GM03348 (cell line): ENCODE measurements at places on chromosomes 5 and 9.

DNA sequence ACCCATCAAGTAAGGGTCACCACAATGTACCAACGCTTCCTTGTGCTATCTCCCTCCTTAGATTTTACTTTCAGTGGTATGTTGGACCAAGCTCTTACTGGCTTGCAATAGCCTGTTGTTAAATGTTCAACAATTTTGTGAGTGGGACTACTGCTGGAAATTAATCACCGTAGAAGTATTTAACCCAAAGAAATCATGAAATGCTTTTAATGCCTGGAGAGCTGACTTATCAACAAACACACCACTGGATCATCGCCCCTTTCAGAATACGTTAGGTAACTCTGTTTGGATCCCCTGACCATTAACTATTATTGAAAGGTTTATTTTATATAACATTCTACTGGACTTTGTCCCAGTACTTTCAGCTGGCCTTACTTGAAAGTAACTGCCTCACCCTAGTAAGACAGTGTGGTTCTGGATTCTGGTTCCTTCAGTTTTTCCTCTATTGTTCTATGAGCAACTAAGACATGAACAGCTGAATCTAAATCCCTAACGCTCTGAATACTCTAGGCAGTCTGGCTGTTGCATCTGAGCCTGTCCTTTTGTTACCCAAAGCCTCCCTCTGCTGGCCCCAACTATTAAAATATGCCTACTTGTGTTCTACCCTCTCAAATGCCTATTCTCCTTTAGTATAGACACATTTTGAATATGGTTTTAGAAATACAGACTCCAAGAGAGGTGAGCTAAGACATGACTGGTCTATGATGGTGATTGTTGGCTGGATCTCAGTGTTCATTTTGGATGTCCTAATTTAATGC lies 1203.4 kb upstream of the DMAC1 start:
- no peak for DNase-seq

DNA sequence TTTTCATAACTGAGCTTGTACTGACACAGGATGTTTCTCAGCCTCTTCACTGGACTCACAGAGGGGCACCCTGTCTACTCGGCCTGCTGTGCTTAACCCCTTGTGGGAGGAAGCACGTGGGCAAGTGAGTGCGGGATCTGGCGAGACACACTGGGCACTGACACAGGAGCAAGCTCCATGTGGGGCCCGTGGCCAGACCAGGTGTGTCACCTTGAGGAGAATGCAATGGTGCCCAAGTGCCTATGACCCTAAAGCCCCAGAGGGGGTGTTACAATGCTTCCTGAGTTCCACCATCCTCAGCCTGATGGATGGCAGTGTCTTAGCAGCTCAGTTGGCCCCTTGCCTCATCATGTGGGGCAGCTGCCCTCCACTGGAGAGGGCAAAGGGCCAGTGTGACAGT lies 128.9 kb downstream of the ALDH1A1 start:
- DNase-seq: no peak

DNA sequence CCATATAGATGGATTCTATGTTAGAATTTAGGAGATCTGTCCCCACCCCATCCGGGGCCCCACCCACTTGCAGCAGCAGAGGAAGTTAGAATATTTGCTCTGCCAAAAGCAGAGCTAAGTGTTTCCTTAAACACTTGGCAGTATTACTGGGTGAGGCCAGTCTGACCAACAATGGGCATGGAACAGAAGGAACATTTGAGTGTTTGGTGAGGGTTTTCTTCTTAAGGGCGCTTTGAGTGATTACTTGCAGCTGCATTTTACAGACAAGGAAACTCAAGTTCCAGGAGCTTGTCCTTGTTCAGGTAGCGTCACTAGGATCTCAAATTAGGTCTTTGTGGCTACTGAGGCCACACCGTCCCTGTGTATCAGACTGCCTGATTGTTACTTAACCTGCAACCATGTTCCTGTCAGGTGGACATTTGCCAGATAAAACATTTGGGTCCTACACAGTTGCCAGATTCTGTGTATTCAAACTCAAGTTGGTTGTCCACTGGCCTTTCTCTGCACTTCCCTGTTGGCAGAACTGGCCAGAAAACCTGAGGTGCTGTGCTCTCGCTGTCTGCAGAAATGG lies 59.3 kb downstream of the SLC46A2 start:
- DNase-seq: peak; percentile 16

DNA sequence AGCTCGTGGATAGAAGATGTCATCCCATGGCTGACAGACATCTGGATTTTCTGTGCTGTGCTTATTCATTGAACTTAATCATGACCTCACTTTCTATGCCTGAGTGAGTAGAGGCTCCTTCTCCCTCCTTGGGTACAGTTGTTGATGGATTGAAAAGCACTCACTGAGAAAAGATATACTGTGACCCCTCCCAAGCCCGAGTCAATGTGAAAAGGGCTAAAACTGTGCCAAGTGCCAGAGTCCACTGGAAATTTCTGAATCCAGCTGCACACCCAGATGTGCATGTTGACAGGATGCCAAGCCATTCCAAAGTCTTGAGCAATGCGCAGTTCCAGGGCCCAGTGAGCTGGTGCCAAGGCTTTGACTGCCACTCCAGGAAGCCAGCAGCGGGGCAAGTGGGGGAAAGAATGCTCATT lies 473.0 kb downstream of the NTRK2 start:
- no peak for DNase-seq

GRCh38 chr5:14174230-14174636 lies 31.1 kb downstream of the TRIO start:
- DNase-seq: no peak

GRCh38 chr5:57119031-57119430 lies 54.8 kb upstream of the GPBP1 start:
- no peak for DNase-seq

GRCh38 chr9:29325894-29326293 lies 1752.6 kb upstream of the C9orf72 start:
- no peak for DNase-seq

GRCh38 chr5:96324708-96325107 lies 108.3 kb downstream of the PCSK1 start:
- DNase-seq: no peak

GRCh38 chr9:36894695-36895310 lies 139.3 kb downstream of the PAX5 start:
- no peak for DNase-seq
